ENCODE measurements at places on chromosomes 4 and X.

GRCh38 chr4:85177092-85177491 lies 210.6 kb upstream of the WDFY3 start:
- no peak for DNase-seq

DNA sequence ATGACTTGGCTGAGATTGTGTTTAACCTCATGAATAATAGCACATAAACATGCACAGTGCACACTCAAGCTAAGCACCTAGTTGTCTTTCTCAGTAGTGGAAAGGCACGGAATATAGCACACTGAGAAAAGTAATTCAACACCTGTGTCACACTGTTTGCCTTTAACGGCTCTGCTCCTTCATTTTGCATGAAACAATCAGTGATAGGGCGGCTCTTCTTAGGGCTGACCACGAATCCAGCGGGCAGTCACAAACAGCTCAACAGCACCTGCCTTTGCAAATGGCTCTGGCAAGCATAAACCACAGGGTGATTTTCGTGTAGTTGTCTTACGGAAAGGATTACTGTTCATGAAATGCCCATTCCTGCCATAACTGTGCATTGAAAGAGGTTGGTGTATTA lies 954.0 kb upstream of the TENM3 start:
- no peak for DNase-seq

DNA sequence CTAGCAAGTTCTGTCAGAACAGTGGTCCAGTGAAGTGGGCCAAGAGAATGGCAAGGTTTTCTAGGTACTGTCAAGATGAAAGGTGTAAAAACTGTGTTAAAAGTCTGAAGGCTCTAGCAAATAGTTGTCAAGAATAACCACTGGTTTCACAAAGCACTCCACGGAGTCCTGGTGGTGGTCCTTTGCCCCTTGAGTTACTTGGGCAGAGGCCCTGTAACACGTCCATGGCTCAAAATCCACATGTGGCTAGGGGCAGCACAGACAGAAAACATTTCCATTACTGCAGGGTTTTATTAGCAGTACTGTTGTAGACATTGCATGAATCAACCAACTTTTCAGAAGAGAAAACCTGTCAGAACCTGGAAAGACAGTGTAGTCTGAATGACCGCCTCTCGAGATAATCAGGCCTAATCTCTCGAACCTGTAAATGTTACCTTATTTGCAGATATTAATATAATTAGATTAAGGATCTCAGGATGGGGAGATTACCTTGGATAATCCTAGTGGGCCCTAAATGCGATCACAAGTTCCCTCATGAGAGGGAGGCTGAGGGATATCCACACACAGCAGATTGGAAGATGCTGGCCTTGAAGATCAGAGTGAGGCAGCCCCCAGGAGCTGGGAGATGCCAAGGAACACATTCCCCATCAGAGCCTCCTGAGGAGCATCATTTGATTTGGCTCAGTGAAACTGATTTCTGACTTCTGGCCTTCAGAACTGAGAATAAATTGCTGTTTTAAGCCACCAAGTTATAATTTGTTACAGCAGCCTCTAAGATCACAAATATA lies 34.7 kb downstream of the ERVMER34-1 start:
- DNase-seq: no peak

DNA sequence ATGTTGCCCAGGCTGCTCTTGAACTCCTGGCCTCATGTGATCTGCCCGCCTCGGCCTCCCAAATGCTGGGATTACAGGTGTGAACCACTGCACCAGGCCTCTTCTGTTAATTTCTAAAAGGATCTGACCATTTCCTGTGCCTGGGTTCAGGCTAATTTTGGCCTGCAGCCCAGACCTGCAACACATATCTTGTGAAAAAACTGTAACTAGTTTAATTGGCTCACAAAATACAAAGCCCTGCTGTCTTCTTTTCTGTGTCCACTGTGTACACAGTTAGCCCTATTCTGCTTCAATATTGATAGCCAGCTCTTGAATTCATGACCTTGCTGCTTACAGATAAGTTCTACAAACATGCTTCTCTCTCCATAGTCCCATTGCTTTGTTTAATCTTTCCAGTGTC lies 753.5 kb downstream of the PDHA2 start:
- DNase-seq: no peak

DNA sequence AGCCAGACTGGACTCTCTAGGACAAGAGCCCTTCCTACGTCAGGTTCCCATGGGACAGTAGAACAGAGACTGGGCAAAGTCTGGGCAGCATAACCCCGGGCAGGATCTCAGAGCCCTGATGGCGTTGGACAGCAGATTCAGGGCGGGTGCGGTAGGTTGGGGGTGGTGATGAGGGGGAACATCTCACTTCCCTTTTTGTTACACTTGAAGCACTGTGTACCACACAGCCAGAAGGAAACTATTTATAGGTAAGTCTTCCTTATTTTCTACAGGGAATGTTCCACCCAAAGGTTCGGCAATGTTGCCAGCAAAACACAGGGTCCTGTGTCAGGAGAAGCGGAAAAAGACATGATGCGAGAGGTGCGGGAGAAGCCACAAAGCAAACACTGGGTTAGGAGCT lies 54.3 kb downstream of the TSC22D3 start:
- no peak for DNase-seq

DNA sequence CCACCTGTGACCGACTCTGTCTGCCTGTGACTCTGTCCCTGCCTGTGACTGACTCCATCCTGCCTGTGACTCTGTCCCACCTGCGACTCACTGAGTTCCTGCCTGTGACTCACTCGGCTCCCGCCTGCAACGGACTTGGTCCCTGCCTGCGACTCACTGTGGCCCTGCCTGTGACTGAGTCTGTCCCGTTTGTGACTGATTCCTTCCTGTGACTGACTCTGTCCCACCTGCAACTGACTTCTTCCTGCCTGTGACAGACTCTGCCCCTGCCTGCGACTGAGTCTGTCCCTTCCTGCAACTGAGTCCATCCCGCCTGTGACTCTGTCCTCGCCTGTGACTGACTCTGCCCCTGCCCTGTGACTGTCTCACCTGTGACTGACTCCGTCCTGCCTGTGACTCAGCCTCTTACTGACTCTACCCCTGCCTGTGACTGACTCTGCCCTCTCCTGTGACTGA lies 9.6 kb upstream of the UVSSA start:
- DNase-seq: no peak

DNA sequence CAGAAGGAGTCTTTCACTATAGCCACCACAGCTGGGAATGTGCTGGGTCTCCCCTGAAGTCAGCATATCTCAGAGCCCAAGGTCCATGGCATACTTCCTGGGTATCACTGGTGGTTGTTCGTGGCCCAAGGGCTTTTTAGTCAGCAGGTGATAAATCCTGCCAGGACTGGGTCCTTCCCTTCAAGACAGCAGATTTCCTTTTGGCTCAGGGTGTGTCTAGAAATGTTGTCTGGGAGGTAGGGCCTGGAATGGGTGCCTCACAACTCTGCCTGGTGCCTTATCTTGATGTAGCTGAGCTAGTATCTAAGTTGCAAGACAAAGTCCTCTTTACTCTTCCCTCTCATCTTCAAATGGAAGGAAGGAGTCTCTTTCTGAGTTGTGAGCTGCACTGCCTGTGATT lies 102.4 kb upstream of the TMLHE start:
- no peak for DNase-seq

- no peak for DNase-seq
These were observed 851.5 kb downstream of the PCDH18 start for GRCh38 chr4:136680761-136681160.

DNA sequence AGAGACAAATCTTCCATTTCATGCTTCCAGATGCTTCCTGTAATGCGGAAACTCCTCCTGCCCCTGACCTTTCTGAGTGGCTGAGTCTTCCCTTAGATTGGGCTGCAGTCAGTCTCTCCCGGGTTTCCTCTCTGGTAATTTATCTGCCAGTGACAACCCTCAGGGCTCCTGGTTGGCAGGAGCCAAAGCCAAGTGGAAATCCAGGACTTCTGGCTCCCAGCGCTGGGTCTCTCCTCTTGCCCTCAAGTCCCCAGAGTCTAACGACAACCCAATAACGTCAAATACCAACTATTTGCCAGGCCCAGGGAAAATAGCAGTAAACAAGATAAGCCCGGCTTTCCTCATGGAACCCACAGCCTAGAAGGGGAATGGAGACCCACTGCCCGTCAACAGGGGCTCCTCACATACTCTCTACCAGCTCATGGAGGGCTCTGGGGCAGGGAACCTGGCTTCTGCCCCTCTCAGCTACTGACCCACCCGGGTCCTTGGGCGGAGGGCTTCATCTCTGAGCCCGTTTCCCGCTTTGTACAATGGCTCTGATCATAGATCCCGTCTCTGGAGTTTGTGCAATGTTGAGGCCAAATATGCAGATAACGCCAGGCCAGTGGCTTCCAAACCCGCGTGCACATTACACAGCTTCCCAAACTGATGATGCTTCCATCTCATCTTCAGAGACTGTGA lies 1.1 kb upstream of the TBC1D14 start:
- no peak for DNase-seq

DNA sequence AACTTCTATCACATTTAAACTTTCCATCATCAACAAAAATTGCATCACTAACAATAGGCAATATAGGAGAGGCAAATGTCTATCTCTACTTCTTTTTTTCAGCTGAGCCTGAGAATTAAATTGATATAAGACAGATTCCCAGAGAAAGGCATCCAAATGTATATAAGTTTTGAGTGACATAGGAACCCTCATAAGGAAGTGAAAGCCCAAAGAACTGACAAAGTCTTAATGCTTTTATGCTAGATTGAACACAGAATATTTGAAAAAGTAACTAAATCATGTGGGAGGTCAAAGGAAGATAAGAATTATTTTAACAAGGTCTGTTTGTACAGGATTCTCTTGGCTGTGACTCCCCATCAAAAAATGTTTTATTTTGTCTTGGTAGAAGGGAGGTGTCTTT lies 714.9 kb downstream of the GRXCR1 start:
- no peak for DNase-seq

GRCh38 chrX:102517326-102517725 lies 787 bp upstream of the TMSB15A start:
- DNase-seq: no peak

GRCh38 chrX:132740316-132741123 lies 217.9 kb downstream of the HS6ST2 start:
- DNase-seq: no peak

- no peak for DNase-seq
These were observed 57.8 kb upstream of the PLAC1 start for GRCh38 chrX:134715930-134716619.
